ENCODE measurements at places on chromosomes 1 and 21. TPM values are rescaled to one million over a fixed set of nuclear protein-coding genes. Genes with fewer than 3 reads are reported as not detected.

HMGCS2 gene
- total RNA-seq = not detected

PDC gene
- total RNA-seq = not detected

RNU1-3 gene
- total RNA-seq = not detected

- no peak for DNase-seq
Measured at GRCh38 chr1:110605901-110606656, at the start of gene KCNA2. TSS of gene KCNA2 (minus strand) at chr1:110606358. CDS start at chr1:110604782, 1,576 bp downstream.

- DNase-seq = no peak
Measured at GRCh38 chr1:226029093-226029496, 30.0 kb upstream of the SDE2 start.

- peak; percentile 78 for DNase-seq
Measured at GRCh38 chr1:184222652-184223052, 164.2 kb upstream of the C1orf21 start.

- no peak for DNase-seq
Measured at GRCh38 chr1:170872663-170873062, 62.7 kb upstream of the MROH9 start.

DNA sequence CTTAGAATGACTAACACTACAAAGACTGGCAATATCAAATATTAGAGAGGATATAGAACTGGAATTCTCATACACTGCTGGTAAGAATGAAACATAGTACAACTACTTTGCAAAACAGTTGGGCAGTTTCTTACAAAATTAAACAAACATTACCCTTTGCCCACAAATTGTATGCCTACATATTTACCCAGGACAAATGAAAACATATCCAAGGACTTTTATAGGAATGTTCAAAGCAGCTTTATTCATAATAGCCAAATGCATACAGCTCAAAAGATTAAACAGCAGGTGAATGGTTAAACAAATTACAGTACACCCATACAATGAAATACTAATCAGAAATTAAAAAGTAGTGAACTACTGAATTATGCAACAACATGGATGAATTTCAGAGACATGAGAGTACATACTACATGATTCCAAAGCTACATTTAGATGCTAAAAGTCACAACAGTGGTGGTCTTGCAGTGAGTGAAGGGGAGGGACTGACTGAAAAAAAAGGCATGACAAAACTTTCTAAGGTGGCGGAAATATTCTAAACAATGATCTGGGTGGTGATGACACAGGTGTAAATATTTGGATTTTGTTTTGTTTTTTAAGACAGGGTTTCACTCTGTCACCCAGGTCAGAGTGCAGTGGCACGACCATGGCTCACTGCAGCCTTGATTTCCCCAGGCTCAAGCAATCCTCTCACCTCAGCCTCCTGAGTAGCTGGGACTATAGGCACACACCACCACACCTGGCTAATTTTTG, 40.4 kb downstream of the LYST start:
- no peak for DNase-seq

- no peak for DNase-seq
Measured at GRCh38 chr1:70025052-70025451, 180.3 kb downstream of the LRRC40 start.

- peak; percentile 29 for DNase-seq
Measured at GRCh38 chr1:179447489-179447888, 81.7 kb downstream of the AXDND1 start.
